ENCODE measurements at places on chromosomes 2 and 18. TPM values are rescaled to one million over a fixed set of nuclear protein-coding genes. Genes with fewer than 3 reads are reported as not detected.

The PLEK gene
- 0.12 TPM for total RNA-seq

The KLHL30 gene
- not detected for total RNA-seq

The SLC30A3 gene
- 6.5 TPM for total RNA-seq

The PROM2 gene
- total RNA-seq: 4.8 TPM

The ACKR3 gene
- total RNA-seq: 3.6 TPM

The TEKT4 gene
- total RNA-seq: not detected

The CAPN14 gene
- 0.15 TPM for total RNA-seq

The KLF7 gene
- 30.6 TPM for total RNA-seq

The FAM237A gene
- not detected for total RNA-seq

The MYCN gene
- total RNA-seq: 1.8 TPM

The MZT2B gene
- total RNA-seq: 194 TPM

The SOX11 gene
- 12.7 TPM for total RNA-seq

The SRD5A2 gene
- total RNA-seq: not detected

The ST8SIA5 gene
- total RNA-seq: 0.24 TPM

The MAP3K19 gene
- total RNA-seq: not detected

The MC4R gene
- not detected for total RNA-seq

The MTX2 gene
- total RNA-seq: 48.2 TPM

The QPCT gene
- 28.8 TPM for total RNA-seq

The KCMF1 gene
- 44.8 TPM for total RNA-seq

The ATAD2B gene
- total RNA-seq: 6.5 TPM

The TTN gene
- total RNA-seq: 0.41 TPM

The BOLL gene
- not detected for total RNA-seq

Data from glomerular endothelial cell (primary cell).